ENCODE measurements at places on chromosomes 16 and 17.

GRCh38 chr16:68062910-68063393 lies 22.2 kb upstream of the NFATC3 start:
- no peak for DNase-seq

DNA sequence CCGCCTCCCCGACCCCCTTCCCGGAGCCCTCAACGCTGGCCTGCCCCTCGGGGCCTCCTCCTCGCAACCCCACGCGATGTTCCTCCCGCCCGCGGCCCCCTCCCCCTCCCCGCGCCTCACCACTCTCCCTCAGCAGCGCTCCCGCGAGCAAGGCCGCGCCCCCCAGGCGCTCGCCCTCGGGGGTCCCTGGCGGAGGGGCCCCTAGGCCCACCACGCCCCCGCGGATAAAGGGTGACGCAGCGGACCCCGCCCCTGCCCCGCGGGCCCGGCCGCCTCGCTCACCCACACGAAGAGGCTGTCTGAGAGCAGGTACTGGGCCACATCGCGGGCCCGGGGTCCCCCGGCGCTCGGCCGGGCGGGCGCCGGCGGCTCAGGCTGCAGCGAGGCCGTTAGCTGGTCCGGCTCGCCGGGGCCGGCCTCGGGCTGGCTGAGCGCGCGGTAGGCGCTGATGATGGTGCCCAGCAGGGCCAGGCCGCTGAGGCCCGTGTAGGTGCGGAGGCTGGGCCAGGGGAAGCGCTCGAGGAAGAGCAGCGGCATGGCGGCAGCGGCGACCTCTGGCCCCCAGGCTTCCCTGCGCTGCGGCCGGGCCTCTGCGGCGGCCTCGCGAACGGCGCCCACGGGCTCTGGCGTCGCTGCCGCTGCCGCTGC lies 430 bp downstream of the AMFR start:
- DNase-seq, result peak; percentile 58

DNA sequence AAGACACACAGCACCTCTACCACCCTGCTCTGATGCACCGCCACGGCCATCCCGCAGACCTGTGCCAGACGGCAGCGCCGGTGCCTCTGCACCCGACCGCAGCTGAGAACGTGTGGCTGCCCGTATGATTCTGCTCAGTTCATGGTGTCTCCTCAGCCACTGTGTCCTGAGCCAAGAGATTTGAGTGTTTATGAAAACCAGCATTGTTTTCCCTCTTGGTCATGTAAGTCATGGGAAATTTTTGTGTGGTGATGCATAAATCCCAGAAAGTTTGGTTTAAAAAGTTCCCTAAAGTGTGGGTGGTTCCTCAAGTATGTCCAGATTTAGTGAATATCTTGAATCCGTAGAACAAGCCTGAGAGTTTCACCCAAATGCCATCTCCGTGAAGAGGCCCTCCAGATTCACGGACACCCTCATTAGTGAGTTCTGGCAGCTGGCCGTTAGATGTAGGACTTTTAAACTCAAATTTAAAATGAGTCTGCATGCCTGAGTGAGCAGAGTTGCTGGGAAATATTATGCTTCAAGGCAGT lies 57.6 kb downstream of the CDRT4 start:
- DNase-seq, result no peak

- no peak for DNase-seq
Observed at GRCh38 chr17:13544292-13544691, 57.4 kb downstream of the HS3ST3A1 start.

DNA sequence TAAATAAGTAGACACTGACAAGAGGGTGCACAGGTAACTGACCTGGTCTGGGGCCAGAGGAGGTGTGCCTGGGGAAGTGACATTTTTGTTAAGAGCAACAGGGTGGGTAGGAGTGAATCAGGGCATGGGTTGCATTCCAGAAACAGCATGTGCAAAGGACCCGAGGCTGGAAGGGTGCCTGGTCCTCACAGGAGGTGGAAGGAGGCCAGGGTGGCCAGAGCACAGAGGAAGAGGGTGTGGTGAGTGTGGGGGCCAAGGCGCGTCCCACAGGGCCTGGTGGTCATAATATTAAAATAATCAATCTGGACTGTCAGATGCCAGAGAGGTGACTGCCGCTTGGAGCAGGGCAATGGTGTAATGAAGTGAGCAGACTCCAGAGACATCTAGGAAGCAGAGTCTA lies 14.3 kb downstream of the ARHGAP23 start:
- no peak for DNase-seq

- peak; percentile 42 for DNase-seq
Observed at GRCh38 chr16:82061861-82062525, 26.9 kb downstream of the HSD17B2 start.

Data from NCI-H524 (cell line).